ENCODE measurements at places on chromosomes 12 and 14.

GRCh38 chr14:70924521-70924920 lies 17.3 kb downstream of the PCNX1 start:
- no peak for DNase-seq
- H3K27ac ChIP-seq = no peak overlapping the region
- H3K27me3 ChIP-seq = no peaks in the 10 kb centered on the region
- no peak overlapping the region for H3K4me3 ChIP-seq
- peaks cover 62% of the 10 kb centered on the region for H3K4me1 ChIP-seq

- no peaks in the 10 kb centered on the region for H3K27me3 ChIP-seq
- H3K27ac ChIP-seq = peak overlapping the region; percentile 36
- peaks cover 31% of the 10 kb centered on the region for H3K4me1 ChIP-seq
- H3K36me3 ChIP-seq = peaks cover 10% of the 10 kb centered on the region
- H3K4me3 ChIP-seq = no peak overlapping the region
Measured at GRCh38 chr14:80787876-80788275, 153.7 kb downstream of the CEP128 start.

DNA sequence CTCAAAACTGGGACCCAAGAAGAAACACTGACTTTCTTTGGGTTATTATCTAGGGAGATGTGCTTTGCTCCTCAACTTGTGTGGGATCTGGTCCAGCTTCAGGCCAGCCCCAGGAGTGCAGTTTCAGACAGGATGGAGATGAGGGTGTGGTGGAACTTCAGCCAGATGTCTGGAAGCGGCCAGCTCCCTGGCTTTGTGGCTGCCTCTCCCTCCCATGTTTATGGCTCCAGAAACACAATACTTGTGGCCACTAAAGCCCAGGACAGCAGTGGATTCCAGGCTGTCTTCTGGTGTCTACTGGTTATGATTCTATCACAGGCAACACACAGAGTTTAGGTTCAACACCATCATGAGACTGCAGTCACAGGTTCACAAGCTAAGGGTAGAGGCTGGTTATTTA lies 44.2 kb upstream of the EMP1 start:
- no peak overlapping the region for H3K27ac ChIP-seq

DNA sequence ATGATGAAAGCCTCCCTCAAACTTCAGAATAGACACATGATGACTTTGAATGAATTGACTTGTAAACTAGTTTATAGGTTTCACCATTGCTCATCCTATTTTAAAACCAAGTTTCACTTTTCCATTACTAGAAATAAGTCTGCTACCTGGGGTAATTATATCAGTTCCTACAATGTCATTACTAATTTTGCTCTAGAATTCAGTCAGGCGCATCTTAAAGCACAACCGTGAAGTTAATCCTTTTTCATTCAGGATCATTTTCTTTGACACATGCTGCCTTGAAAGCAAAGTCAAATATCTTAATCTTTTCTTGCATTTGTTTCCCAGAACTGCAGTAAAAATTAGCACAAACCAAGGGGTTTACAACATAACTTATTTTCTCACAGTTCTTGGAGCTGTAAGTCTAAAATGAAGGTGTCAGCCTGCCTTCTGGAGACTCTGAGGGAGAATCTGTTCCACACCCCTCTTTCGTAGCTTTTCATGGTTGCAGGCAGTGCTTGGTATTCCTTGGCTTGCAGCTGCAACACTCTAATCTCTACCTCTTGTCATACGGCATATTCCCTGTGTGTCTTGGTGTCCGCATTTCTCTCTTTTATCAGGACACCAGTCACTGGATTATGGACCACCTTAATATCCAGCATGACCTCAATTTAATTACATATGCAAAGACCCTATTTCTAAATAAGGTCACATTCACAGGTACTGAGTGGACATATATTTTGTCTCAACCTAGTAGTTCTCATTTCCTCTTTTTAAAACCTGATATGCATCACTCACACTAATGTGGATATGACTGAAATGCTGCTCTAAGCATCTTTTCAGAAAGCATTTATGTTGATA lies 114.3 kb upstream of the PDZRN4 start:
- no peaks in the 10 kb centered on the region for H3K27me3 ChIP-seq
- H3K36me3 ChIP-seq = no peaks in the 10 kb centered on the region
- no peak for DNase-seq
- no peak overlapping the region for H3K27ac ChIP-seq
- no peaks in the 10 kb centered on the region for H3K4me1 ChIP-seq

GRCh38 chr12:3496957-3497356 lies 6.0 kb downstream of the PRMT8 start:
- no peaks in the 10 kb centered on the region for H3K36me3 ChIP-seq
- no peaks in the 10 kb centered on the region for H3K4me1 ChIP-seq

- peaks cover 33% of the 10 kb centered on the region for H3K36me3 ChIP-seq
- DNase-seq = no peak
- no peaks in the 10 kb centered on the region for H3K27me3 ChIP-seq
- no peak overlapping the region for H3K4me3 ChIP-seq
- no peak overlapping the region for H3K27ac ChIP-seq
Measured at GRCh38 chr14:36304895-36305294, 15.5 kb downstream of the MBIP start.

GRCh38 chr12:117470804-117471203 lies 109.4 kb upstream of the NOS1 start:
- no peaks in the 10 kb centered on the region for H3K36me3 ChIP-seq
- no peak overlapping the region for H3K4me3 ChIP-seq
- no peak overlapping the region for H3K27ac ChIP-seq
- H3K27me3 ChIP-seq = no peaks in the 10 kb centered on the region
- DNase-seq = no peak
- no peaks in the 10 kb centered on the region for H3K4me1 ChIP-seq

DNA sequence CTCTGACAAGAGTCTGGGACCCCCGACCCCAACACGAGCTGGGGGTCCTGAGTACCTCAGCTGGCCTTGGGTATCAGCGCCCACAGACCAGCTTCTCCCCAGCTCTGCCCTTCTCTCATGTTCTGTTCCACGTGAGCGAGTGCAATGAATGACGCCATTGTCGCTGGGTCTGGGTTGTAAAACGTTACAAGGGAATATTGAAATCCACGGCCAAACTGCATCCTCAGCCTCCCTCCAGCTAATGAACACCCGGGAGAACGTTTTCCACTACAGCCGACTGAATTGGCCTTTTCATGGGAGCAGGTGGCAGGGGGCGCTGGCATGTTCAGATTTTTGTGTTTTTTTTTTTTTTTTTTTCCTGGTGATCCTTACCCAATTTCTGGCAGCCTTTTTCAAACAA lies 34.7 kb downstream of the TBX5 start:
- no peak overlapping the region for H3K4me3 ChIP-seq
- H3K27me3 ChIP-seq = peaks cover 5% of the 10 kb centered on the region
- H3K36me3 ChIP-seq = peaks cover 60% of the 10 kb centered on the region
- peaks cover 24% of the 10 kb centered on the region for H3K4me1 ChIP-seq
- no peak for DNase-seq

DNA sequence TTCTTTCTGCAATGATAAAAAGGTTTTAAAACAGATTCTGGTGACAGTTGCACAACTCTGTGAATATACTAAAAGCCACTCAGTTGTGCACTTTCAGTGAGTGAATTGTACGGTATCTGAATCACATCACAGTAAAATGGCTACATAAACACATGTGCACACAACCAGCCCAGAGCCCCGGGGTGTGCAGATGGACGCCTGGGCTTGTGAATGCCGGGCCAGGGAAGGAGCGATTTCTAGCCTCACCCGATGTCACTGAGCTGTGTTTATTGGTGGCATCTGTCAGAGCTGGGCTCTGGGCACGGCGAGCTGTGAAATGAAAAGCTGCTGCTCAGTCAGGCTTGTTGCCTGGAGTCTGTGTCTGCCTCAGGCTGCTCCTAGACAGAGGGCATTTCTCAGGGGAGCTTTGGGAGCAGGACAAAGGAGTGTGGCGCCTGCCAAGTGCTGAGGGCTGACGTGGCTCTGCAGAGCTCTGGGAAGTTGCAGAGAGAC lies 25.9 kb downstream of the RHOF start:
- no peaks in the 10 kb centered on the region for H3K36me3 ChIP-seq
- peaks cover 4% of the 10 kb centered on the region for H3K27me3 ChIP-seq
- peak overlapping the region; percentile 46 for H3K4me3 ChIP-seq
- H3K4me1 ChIP-seq = peaks cover 34% of the 10 kb centered on the region
- peak; percentile 31 for DNase-seq

- H3K36me3 ChIP-seq = peaks cover 13% of the 10 kb centered on the region
- no peak overlapping the region for H3K27ac ChIP-seq
- no peaks in the 10 kb centered on the region for H3K4me1 ChIP-seq
- no peak overlapping the region for H3K4me3 ChIP-seq
- DNase-seq = no peak
Measured at GRCh38 chr14:98167275-98167674, 1104.7 kb downstream of the BCL11B start.

GRCh38 chr12:65608319-65608916 lies 215.9 kb upstream of the HMGA2 start:
- peaks cover 4% of the 10 kb centered on the region for H3K27me3 ChIP-seq
- H3K27ac ChIP-seq = peak overlapping the region; percentile 87
- DNase-seq = peak; percentile 68
- peaks cover 100% of the 10 kb centered on the region for H3K4me1 ChIP-seq
- peak overlapping the region; percentile 55 for H3K4me3 ChIP-seq
- peaks cover 43% of the 10 kb centered on the region for H3K36me3 ChIP-seq

- H3K4me1 ChIP-seq = no peaks in the 10 kb centered on the region
- H3K36me3 ChIP-seq = no peaks in the 10 kb centered on the region
- peaks cover 21% of the 10 kb centered on the region for H3K27me3 ChIP-seq
- H3K4me3 ChIP-seq = no peak overlapping the region
- no peak for DNase-seq
Measured at GRCh38 chr14:104546591-104547309, 32.8 kb upstream of the C14orf180 start.

DNA sequence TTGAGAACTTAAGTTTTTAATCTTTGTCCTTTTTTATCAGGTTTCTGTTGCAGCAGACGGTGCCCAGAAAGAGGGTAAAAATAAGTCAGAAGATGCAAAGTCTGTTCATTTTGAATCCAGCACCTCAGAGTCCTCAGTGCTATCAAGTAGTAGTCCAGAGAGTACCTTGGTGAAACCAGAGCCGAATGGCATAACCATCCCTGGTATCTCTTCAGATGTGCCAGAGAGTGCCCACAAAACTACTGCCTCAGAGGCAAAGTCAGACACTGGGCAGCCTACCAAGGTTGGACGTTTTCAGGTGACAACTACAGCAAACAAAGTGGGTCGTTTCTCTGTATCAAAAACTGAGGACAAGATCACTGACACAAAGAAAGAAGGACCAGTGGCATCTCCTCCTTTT lies 53.5 kb downstream of the RAD52 start:
- no peak for DNase-seq
- peaks cover 30% of the 10 kb centered on the region for H3K36me3 ChIP-seq
- no peaks in the 10 kb centered on the region for H3K27me3 ChIP-seq
- H3K4me1 ChIP-seq = peaks cover 24% of the 10 kb centered on the region
- no peak overlapping the region for H3K4me3 ChIP-seq
- H3K27ac ChIP-seq = no peak overlapping the region

DNA sequence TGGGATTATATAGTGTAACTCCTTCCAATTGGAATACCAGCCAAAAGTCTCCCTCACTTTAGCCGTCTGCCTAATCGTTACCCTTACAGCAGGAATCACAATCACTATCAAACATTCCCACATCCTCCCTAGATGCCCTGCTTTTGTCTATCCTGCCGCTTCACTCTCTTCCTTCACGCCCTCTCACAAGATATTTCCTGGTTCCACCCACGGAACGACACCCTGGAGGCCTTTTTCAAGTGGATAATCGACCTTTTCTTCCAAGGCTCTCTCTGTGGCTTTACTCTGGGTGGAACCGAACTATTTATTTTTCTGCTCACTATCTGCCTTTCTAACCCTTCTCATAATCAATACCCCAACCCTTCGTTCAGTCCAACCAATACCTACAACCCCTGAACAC lies 58.9 kb downstream of the MOK start:
- H3K27ac ChIP-seq = no peak overlapping the region
- H3K36me3 ChIP-seq = no peaks in the 10 kb centered on the region
- no peak for DNase-seq
- H3K4me3 ChIP-seq = no peak overlapping the region

DNA sequence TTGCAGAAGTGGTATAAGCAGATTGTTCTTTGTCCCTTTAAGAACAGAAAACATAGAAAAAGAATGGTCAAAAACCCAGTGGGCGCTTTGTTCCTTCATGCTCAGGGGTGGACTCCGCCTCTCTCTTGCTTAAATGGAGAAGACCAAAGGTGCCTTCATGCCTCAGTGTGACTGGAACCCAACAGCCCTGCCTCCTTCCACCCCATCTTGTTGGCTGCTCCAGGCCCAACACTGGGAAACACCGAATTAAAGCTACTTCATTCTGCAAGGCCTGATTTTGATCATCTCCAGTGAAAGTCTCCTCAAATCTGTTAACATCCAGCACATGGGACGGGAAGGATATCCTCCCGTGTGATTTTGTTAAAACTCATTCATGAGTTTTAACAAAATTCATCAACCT lies 103.7 kb downstream of the BCL11B start:
- H3K27ac ChIP-seq = no peak overlapping the region
- no peaks in the 10 kb centered on the region for H3K4me1 ChIP-seq
- H3K27me3 ChIP-seq = peaks cover 5% of the 10 kb centered on the region
- no peaks in the 10 kb centered on the region for H3K36me3 ChIP-seq

- peak; percentile 24 for DNase-seq
- H3K4me1 ChIP-seq = peaks cover 24% of the 10 kb centered on the region
- H3K27ac ChIP-seq = peak overlapping the region; percentile 86
- H3K36me3 ChIP-seq = no peaks in the 10 kb centered on the region
- peak overlapping the region; percentile 18 for H3K4me3 ChIP-seq
- H3K27me3 ChIP-seq = no peaks in the 10 kb centered on the region
Measured at GRCh38 chr14:42140831-42141279, 534.2 kb downstream of the LRFN5 start.

GRCh38 chr12:74539261-74539660 lies 1.6 kb downstream of the ATXN7L3B start:
- DNase-seq = no peak
- H3K27me3 ChIP-seq = no peaks in the 10 kb centered on the region
- H3K4me3 ChIP-seq = peak overlapping the region; percentile 99

GRCh38 chr14:96917442-96917963 lies 120.3 kb downstream of the VRK1 start:
- no peaks in the 10 kb centered on the region for H3K4me1 ChIP-seq
- no peak for DNase-seq
- H3K36me3 ChIP-seq = no peaks in the 10 kb centered on the region
- no peak overlapping the region for H3K27ac ChIP-seq

GRCh38 chr12:113318046-113318656 lies 16.8 kb downstream of the SLC8B1 start:
- H3K36me3 ChIP-seq = peaks cover 22% of the 10 kb centered on the region
- peaks cover 16% of the 10 kb centered on the region for H3K4me1 ChIP-seq
- peaks cover 3% of the 10 kb centered on the region for H3K27me3 ChIP-seq
- no peak for DNase-seq
- no peak overlapping the region for H3K27ac ChIP-seq

- H3K36me3 ChIP-seq = 0 out of 2 replicates have a peak, but pooled peaks cover 4% of the 10 kb centered on the region
- no peaks in the 10 kb centered on the region for H3K4me1 ChIP-seq
- DNase-seq = no peak
- no peaks in the 10 kb centered on the region for H3K27me3 ChIP-seq
- H3K4me3 ChIP-seq = no peak overlapping the region
Measured at GRCh38 chr12:51460519-51460918, 35.9 kb downstream of the SLC4A8 start.
